ENCODE measurements at places on chromosomes 2 and 18.

DNA sequence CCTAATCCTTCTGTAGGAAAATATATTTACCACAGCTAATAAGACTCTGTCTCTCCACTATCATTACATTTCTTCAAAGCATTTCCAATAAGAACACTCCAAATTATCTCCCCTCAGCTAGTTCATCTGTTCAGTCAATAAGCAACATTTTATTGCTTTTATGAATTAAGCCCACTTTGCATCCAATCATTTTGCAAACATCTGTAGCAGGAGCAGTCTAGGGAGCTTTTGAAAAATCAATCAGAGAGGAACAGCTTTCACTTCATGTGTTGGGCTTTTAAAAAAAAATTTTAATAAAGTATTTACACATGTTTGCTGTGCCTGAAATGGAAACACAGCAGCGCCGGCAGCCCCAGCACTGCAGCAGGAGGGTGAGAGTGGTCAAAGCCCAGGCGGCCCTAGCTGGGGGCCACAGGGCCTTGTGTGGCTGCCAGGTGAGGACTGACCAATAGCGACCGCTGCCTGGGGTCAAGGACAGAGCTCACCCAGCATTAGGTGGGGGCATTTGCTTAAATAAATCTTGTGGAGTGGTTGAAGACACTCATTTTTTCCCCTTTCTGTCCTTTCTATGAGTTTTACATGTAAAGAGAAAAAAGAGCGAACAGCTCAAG is 250.7 kb downstream of the RNF144A start:
- no peak overlapping the region for H3K4me3 ChIP-seq
- H3K4me1 ChIP-seq = no peaks in the 10 kb centered on the region
- no peaks in the 10 kb centered on the region for H3K36me3 ChIP-seq
- no peaks in the 10 kb centered on the region for H3K27me3 ChIP-seq
- no peak for DNase-seq

DNA sequence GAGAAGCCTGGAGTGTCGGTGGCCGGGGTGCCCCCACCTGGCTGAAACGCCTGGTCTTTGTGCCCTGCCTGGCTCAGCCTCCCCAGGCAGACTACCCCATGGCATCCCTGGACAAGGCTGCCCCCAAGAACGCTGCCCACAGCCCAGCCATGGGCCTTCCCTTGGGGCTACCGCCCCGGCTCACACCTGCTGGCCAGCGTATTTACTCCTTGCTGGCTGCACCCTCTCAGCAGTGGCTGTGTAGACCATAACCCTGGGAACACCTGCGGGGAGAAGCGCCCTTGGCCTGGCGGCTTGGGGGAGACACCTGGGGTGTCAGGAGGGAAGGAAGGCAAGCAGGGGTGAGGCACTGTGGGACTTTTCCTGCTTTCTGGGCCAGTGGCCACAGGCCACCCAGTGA is 17.3 kb downstream of the CAPN10 start:
- peaks cover 10% of the 10 kb centered on the region for H3K4me1 ChIP-seq
- H3K27ac ChIP-seq = no peak overlapping the region
- H3K36me3 ChIP-seq = peaks cover 15% of the 10 kb centered on the region
- H3K4me3 ChIP-seq = no peak overlapping the region
- no peak for DNase-seq

DNA sequence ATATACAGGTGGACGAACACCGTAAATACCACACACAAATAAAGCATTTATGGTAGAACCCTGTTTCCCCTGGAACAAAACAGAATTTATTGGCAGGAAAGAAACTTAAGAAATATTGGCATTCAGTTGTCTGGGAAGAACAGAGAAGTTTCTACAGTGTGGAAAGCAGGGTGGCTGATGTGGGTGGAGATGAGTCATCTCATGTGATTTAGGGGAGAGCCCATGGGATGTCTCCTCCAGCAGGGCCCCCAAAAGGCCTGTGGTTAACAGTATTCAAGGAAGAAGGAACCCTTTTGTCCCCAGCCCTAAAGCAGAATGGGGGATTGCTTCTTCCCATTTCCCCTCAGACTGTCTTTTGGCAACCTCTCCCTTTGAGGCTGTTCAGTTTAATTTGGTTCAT is 24.2 kb downstream of the SIX3 start:
- H3K4me1 ChIP-seq = peaks cover 7% of the 10 kb centered on the region
- no peak for DNase-seq
- no peak overlapping the region for H3K27ac ChIP-seq
- H3K27me3 ChIP-seq = peaks cover 11% of the 10 kb centered on the region
- no peaks in the 10 kb centered on the region for H3K36me3 ChIP-seq

GRCh38 chr2:8575038-8575833 is 106.6 kb upstream of the ID2 start:
- peak overlapping the region; percentile 17 for H3K4me3 ChIP-seq
- H3K27ac ChIP-seq = no peak overlapping the region
- no peaks in the 10 kb centered on the region for H3K36me3 ChIP-seq
- peaks cover 27% of the 10 kb centered on the region for H3K4me1 ChIP-seq
- no peaks in the 10 kb centered on the region for H3K27me3 ChIP-seq

- H3K4me3 ChIP-seq = no peak overlapping the region
- peaks cover 5% of the 10 kb centered on the region for H3K36me3 ChIP-seq
- no peak for DNase-seq
Observed at GRCh38 chr2:33188799-33189198, 242.0 kb downstream of the LTBP1 start.

DNA sequence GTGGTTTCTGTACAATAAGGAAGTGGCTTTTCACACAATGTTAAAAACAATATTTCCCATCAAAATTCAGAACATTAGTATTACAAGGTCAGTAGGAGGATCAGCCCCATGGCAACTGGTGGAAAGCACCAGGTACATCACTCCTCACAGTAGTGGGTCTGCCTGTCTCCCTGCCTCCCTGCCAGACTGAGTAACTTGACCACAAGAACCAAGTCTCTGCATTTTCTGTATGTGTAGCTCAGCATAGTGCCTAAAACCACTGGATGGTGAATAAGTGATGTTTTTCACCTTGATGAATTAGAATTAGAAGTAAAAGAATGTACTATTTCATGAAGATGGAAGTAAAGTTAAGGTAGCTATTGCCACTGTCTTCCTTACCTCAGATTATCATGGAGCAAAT is 4.1 kb upstream of the WDR7 start:
- H3K4me1 ChIP-seq = peaks cover 7% of the 10 kb centered on the region
- no peak for DNase-seq
- H3K27me3 ChIP-seq = no peaks in the 10 kb centered on the region
- no peak overlapping the region for H3K4me3 ChIP-seq
- no peaks in the 10 kb centered on the region for H3K36me3 ChIP-seq
- H3K27ac ChIP-seq = no peak overlapping the region

DNA sequence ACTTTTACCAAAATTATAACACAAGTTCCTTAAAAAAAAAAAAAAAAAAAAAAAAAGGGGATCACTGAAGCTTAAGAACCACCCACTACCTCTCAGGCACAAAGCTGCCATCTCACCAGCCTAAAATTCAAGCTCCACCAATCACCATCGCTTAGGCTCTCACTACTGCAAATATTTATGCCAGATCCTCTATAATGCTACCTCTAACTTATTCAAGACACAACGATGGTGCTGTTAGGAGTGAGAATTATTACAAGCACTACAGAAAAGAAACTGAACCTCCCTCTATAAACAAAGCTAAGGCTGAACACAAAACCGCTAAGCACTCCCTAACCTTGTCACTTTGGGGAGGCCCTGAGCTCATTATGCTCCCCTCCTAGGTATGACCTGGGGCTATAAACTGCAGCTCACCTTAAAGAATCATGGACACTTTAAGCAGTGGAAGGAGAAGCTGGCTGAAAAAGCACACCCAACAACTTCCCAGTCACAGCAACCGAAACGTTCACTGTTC is 3.6 kb downstream of the FZD5 start:
- peaks cover 46% of the 10 kb centered on the region for H3K4me1 ChIP-seq
- peaks cover 42% of the 10 kb centered on the region for H3K36me3 ChIP-seq
- peak overlapping the region; percentile 84 for H3K4me3 ChIP-seq
- H3K27me3 ChIP-seq = no peaks in the 10 kb centered on the region

DNA sequence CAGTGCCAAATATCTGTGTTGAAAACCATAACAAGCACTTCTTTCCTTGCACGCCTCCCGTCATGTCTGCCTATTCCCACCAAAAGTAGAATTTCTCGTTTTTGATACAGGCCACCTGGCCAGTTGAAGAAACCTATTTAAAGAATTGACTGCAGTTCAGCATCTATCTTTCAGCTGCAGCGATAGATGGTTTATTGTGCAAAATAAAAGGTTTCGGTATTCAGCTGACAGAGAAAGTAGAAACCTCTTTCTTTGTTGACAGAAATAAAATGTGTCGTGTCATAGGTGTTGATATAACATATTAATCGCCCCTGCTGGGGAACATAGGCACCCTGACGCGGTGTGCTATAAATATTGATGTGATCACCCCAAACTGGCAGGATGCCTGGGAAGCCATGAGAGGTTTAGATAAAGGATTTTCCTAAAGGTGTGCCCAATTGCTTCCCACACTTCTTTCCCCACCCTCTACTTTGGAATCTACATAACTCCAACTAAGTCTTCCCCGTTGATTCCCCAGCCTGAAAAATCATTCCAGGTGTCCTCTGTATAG is 570.4 kb downstream of the CCDC85A start:
- no peak for DNase-seq
- no peak overlapping the region for H3K4me3 ChIP-seq
- H3K27ac ChIP-seq = no peak overlapping the region
- H3K27me3 ChIP-seq = no peaks in the 10 kb centered on the region

GRCh38 chr2:112640800-112641675 is 4.7 kb upstream of the SLC20A1 start:
- DNase-seq = no peak
- no peak overlapping the region for H3K27ac ChIP-seq
- H3K4me3 ChIP-seq = no peak overlapping the region
- no peaks in the 10 kb centered on the region for H3K36me3 ChIP-seq

- peaks cover 53% of the 10 kb centered on the region for H3K4me1 ChIP-seq
- H3K27me3 ChIP-seq = no peaks in the 10 kb centered on the region
- peak overlapping the region; percentile 74 for H3K4me3 ChIP-seq
- DNase-seq = peak; percentile 71
Observed at GRCh38 chr2:38602136-38602731, 494 bp downstream of the HNRNPLL start.

DNA sequence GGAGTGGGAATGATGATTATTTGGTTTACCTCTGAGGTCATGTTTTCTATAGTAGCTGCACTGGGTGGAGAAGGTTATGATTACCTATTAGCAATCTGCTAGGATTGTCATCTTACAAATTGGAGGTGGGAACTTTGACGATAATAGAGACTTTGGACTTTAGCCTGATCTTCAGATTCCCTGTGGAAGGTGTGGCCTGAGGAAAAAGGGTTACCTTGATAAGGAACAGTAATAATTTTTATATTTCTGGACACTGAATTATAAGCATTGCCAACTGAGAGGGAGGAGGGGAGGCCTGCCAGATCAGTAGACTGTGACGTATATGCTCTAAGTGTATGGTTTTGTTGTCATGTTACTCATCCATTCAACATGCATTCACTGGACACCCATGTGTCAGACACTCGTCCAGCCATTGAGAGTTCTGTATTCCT is 183.4 kb upstream of the FOSL2 start:
- H3K27me3 ChIP-seq = no peaks in the 10 kb centered on the region
- H3K36me3 ChIP-seq = no peaks in the 10 kb centered on the region
- H3K27ac ChIP-seq = no peak overlapping the region

GRCh38 chr18:31407649-31408048 is 31.1 kb downstream of the DSG4 start:
- no peaks in the 10 kb centered on the region for H3K4me1 ChIP-seq
- H3K27ac ChIP-seq = no peak overlapping the region
- H3K4me3 ChIP-seq = no peak overlapping the region
- no peaks in the 10 kb centered on the region for H3K27me3 ChIP-seq
- no peak for DNase-seq
- H3K36me3 ChIP-seq = no peaks in the 10 kb centered on the region

DNA sequence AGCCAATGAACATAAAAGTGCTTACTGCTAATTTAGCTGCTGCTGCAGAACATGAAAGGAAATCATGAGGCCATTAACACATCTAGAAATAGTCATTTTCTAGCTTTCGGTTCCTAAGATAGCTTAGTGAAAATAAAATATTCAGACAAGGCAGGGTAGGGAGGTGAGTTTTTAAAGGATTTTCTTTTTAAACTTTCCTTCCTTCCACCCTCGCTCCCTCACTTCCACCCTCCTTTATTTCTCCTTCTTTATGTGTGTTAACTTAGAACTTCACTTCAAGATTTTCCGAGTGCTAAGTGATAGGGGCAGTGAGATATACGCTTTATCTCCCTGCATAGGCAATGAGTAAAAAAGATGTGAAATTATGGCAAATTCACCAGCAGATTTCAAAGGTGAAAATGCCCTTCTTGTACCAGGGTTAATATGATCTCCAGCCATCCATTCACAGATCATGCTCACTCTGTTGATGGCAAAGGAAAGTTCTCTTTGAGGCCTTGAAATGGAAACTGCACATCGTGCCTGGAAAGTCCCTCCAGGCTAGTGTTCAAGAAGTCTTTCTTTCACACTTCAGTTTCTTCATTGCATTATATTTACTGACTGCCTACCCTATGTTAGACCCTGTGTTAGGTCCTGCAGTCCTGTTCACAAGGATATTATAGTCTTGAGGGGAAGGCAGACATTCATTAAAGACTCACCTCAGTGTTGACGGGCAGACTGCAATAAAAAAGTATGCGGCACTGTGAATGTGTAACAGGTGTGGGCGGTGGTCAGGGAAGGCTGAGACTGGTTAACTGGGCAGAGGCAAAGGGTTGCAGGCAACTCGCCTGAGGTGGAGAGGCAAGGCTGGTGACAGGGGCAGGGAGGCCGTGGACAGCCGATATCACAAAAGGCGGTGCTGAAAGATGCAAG is 200.8 kb downstream of the PLCL1 start:
- H3K4me1 ChIP-seq = no peaks in the 10 kb centered on the region
- no peak overlapping the region for H3K27ac ChIP-seq
- no peaks in the 10 kb centered on the region for H3K36me3 ChIP-seq
- H3K27me3 ChIP-seq = no peaks in the 10 kb centered on the region
- no peak for DNase-seq
- H3K4me3 ChIP-seq = no peak overlapping the region

GRCh38 chr2:23813438-23813837 is 113.5 kb downstream of the ATAD2B start:
- no peak overlapping the region for H3K4me3 ChIP-seq
- no peak overlapping the region for H3K27ac ChIP-seq

DNA sequence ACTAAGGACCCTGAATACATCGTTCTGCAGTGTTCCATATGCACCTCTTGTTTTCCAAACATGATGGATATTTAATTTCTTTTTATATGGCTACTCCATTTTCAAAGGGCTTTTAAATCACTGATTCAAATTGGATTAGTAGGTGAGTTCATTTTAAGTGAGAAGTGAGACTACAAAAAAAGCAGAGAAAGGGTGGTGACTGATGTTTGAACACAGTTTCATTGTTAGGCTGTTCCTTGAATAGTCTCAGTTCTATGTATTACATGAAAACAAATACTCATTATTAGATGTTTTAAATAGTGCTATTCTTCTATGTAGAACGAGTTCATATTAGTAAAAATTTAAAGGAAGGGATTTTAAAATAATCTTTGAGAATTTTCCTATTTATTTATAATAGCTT is 72.7 kb upstream of the STON1 start:
- H3K27me3 ChIP-seq = no peaks in the 10 kb centered on the region
- peaks cover 13% of the 10 kb centered on the region for H3K4me1 ChIP-seq
- no peak overlapping the region for H3K4me3 ChIP-seq
- H3K36me3 ChIP-seq = peaks cover 97% of the 10 kb centered on the region
